Activated naive CD8-positive, alpha-beta T cell treated with anti-CD3 and anti-CD28 coated beads, Interleukin-2, amount 10 ng/mL, durations not matched to agents 7 days and 5 days (primary cell): ENCODE measurements at places on chromosomes 7 and 10. TPM values are rescaled to one million over a fixed set of nuclear protein-coding genes. Genes with fewer than 3 reads are reported as not detected.

DENND2A gene
- total RNA-seq, result not detected

HOXA4 gene
- total RNA-seq, result 0.53 TPM

GNAT3 gene
- total RNA-seq, result not detected

GPR15LG gene
- not detected for total RNA-seq

GNG11 gene
- not detected for total RNA-seq

GPR158 gene
- total RNA-seq, result not detected

GPR26 gene
- not detected for total RNA-seq

PON2 gene
- 8.6 TPM for total RNA-seq

MCM10 gene
- total RNA-seq, result 40.2 TPM

MRLN gene
- total RNA-seq, result not detected

OPN1SW gene
- total RNA-seq, result not detected

STEAP2 gene
- total RNA-seq, result not detected

LIPJ gene
- 0.17 TPM for total RNA-seq

AKR1C8 gene
- 0.48 TPM for total RNA-seq

CYP3A5 gene
- not detected for total RNA-seq

TMEM176A gene
- total RNA-seq, result not detected

CCDC146 gene
- 10.8 TPM for total RNA-seq

SH2D4B gene
- 0.14 TPM for total RNA-seq

CRHR2 gene
- not detected for total RNA-seq

CALCR gene
- total RNA-seq, result not detected

ZNF786 gene
- total RNA-seq, result 10.3 TPM

PNLIPRP3 gene
- not detected for total RNA-seq

CARD11 gene
- 151 TPM for total RNA-seq

DNAJC2 gene
- 26.4 TPM for total RNA-seq

COL28A1 gene
- not detected for total RNA-seq

SFTPA1 gene
- total RNA-seq, result not detected

LFNG gene
- 115 TPM for total RNA-seq

TMEM26 gene
- not detected for total RNA-seq

FGFBP3 gene
- total RNA-seq, result 3.0 TPM

CHAT gene
- not detected for total RNA-seq

UPK3B gene
- total RNA-seq, result 2.7 TPM

TAS2R41 gene
- total RNA-seq, result not detected

KCNIP2 gene
- total RNA-seq, result 4.1 TPM

BRAT1 gene
- 40.1 TPM for total RNA-seq

IL15RA gene
- 21.3 TPM for total RNA-seq

PPP1R9A gene
- 0.06 TPM for total RNA-seq

FASTK gene
- total RNA-seq, result 100 TPM

CAPZA2 gene
- 135 TPM for total RNA-seq

TRPV5 gene
- not detected for total RNA-seq

SH2B2 gene
- 0.97 TPM for total RNA-seq
